Stimulated activated naive CD8-positive, alpha-beta T cell treated with anti-CD3 and anti-CD28 coated beads, Interleukin-15, Interleukin-2, amounts not matched to agents 100 U/mL and 50 U/mL, for 24 hours (primary cell): ENCODE measurements at places on chromosomes 13 and 19.

GRCh38 chr19:2271234-2272103 lies 10.5 kb downstream of the PEAK3 start:
- DNase-seq = no peak

DNA sequence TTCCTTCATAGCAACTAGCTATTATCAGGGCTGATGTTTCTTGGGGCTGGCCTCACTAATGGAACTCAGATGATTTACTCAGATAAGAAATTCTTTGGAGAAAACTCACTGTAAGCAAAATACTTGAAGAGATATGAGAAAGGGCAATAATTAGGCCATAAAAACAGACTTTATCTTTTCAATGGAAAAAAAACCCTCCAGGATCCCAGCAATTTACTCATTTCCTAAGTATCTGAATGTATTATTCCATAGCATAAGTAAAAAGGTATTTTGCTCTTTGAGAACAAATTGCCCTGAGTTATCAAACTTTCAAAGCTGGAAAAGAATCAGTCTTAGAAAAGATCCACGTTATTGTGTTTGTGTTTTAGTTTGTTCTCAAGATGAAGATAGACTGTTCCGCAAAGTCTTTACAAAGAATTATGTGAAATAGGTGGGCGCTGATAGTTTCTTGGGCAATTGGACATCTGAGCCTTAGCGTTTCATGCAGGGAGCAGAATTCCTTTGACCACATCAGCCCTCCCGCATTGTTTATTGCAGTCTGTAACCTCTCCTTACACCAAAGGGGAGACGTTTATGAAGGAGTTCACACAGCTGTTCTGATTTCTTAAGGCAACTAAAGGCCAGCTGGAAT lies 29.1 kb upstream of the CSNK1A1L start:
- DNase-seq = no peak

- DNase-seq = no peak
These were observed 30.8 kb downstream of the KLF2 start for GRCh38 chr19:16355293-16356043.

DNA sequence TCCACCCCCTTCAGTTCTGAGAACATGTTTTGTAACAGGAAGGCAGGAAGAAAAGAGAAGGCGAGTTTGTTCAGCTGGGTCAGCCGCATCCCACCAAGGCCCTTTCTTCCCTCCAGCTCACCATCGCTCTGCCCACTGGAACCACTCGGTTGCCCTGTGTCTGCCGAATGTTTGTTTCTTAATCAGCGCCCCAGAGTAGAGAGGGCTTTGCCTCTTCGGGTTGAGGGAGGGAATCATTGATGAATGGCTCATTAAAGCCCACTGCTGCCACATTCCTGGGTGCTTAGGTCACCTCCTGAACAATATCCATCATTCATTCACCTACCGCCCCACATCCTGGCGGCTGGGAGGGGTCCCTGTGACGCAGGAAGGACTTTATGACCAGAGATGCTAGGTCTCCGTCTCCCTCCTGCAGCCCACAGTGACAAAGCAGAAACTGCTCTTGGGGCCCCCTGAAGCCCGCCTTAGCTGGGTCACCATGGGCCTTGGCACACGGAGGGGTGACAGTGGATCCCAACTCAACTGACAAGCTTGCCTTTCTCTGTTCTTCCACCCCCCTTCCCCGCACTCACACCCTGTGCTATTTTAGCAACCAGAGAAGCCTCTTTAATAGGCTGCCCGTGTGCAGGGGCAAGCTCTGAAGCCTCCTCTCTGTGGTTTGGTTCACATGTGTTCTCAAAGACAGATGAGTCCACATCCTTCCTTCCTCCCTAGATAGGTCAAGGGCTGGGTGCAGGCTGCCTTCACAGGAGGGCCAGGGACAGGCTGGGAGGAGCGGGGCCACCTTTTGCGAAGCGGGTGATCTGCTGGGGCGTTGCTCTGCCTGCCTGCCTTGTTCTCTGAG lies 46.2 kb downstream of the ACTN4 start:
- DNase-seq = peak; percentile 15

- DNase-seq = no peak
These were observed 15.4 kb downstream of the TNFAIP8L1 start for GRCh38 chr19:4654437-4655361.

DNA sequence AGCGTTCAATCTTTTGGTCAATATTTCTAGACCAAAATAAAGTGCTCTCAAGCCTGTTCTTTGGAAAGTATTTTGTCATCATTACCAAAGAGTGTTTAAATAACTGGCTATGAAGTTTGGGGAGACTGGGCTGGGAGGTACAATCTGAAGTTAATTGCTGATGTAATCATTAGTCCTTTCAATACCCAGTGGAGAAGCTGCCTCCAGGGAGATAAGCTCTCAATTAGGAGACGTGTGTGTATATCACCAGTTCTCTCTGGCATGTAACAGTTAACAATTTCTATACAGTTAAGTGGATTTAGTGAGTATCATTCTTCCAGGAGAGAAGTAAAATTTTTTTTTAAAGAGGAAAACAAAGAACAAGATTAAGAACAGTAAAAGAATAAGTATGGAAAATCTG lies 1.4 kb downstream of the COL4A1 start:
- no peak for DNase-seq

DNA sequence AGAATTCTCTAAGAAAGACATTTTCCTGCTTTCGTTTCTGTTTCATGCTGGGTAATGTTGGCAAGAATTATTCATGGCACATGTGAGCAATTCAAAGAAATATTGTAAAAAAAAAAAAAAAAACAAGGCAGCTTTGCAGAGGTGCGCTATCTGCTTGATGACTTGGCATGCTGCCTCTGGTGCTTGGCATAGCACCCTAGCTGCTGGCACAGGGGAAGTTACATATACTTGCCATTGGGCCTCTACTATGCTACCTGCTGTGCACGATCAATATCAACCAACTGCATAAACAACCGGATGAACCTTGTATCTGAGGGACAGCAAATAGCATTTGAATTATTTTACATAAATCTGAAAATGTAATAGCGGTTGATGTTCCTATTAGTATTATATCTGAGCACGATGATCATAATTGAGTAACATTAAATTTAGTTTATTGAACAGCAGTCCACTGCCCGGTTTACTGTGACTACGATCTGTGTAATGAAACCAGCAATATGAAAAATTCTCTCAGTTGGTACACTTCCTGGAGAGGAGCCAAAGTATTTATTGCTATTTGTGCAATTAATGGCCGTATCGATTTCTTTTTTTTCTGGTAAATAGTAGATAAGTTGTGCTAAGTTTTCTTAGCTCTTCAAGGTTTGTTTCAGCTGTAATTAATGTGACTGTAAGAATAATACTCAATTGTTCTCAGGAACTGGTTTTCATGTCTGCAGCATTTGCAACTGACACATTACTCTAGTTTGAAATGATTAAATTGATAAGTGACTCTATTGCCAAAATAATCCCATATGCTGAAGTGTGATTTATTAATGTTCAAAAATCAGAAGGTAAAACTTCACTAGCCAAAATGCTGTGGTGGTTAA lies 717.3 kb downstream of the DACH1 start:
- DNase-seq = no peak

GRCh38 chr13:99522298-99522697 lies 21.0 kb downstream of the TM9SF2 start:
- DNase-seq = no peak

DNA sequence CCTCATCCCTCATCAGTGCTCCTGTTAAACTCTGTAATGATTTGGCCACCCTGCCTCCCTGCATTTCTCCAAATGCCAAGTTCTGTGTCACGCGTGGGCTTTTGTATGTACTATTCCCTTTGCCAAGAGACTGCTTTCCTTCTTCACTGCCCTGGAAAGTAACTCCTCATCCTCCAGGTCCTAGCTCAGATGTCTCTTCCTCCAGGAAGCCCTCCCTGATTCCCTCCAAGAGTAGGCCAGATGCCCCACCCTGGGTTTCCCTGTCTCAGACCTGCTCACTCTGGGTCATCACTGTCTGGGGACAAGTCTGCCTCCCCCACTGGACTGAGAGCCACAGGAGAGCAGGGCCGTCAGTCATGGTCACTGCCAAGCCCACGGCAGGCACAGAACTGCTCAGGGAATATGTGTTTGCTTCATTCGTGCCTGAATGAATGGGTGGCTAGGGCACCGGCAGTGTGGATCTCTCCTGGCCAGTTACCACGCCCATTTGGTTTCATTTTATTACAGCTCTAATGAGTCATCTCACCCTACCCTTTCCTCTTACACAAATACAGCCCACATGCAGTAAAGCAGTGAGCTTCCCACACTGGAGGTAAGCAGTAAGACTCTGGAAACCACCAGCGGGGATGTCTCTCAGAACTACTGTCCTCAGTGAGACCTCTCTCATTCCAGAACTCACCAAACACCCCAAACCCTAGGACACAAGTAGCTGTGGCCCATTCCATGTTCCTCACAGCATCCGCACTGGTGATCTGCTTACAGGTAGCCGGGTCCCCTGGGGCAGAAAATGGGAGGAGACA lies 12.1 kb upstream of the GPR4 start:
- peak; percentile 45 for DNase-seq

DNA sequence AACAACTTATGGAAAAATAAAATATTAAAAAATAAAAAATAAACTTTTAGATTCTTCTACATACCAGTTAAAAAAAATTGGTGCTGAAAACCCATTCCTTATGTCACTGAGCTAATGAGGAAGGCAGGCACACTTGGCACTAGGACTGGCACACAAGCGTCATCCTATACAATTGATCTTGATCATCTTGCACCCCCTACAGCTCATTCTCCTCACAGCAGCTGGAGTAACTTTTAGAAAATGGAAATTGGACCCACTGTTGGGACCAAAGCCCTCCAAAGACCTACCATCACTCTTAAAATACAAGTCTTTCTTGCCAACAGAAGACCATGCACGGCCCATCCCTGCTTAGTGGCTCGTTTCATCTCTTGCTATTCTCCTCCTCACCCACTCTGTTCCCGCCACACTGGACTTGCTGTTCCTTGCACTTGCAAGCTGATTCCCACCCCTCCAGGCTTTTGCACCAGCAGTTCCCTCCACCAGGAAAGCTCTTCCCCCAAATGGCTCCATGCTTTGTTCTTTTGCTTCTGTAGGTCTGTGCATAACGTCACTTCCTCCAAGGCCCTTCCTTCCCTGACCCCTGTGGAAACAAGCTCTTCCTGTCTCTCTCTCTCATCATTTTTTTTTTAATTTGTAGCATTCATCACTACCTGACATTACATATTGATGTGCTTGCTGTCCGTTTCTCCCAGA lies 11.6 kb downstream of the CTU1 start:
- no peak for DNase-seq
